ENCODE measurements at places on chromosomes 4 and X. TPM values are rescaled to one million over a fixed set of nuclear protein-coding genes. Genes with fewer than 3 reads are reported as not detected.

SLC39A8 gene
- 58.7 TPM for total RNA-seq

GPC4 gene
- not detected for total RNA-seq

TGIF2LX gene
- not detected for total RNA-seq

EXOC1L gene
- not detected for total RNA-seq

CT45A10 gene
- not detected for total RNA-seq

CTAG1B gene
- not detected for total RNA-seq

F8A2 gene
- not detected for total RNA-seq

SOD3 gene
- not detected for total RNA-seq

Measured in activated T-cell treated with anti-CD3 and anti-CD28 coated beads, Interleukin-2, amount 50 U/mL, for 72 hours (primary cell).